Upper lobe of right lung (tissue), 1 donor: ENCODE measurements at places on chromosomes 11 and 22. TPM values are rescaled to one million over a fixed set of nuclear protein-coding genes. Genes with fewer than 3 reads are reported as not detected.

GRCh38 chr22:37999640-38000272, 15.4 kb upstream of the SOX10 start:
- DNase-seq: no peak
- H3K4me3 ChIP-seq: no peak overlapping the region
- H3K27ac ChIP-seq: no peak overlapping the region
- no peaks in the 10 kb centered on the region for H3K4me1 ChIP-seq

- peak; percentile 88 for DNase-seq
- peaks cover 10% of the 10 kb centered on the region for H3K27me3 ChIP-seq
- peak within 1 kb of the TSS; percentile 90 for H3K27ac ChIP-seq
- H3K4me3 ChIP-seq: peak within 1 kb of the TSS; percentile 75
- peaks cover 15% of the 10 kb centered on the region for H3K36me3 ChIP-seq
- H3K4me1 ChIP-seq: peaks cover 52% of the 10 kb centered on the region
These were observed at the start of gene CCND1 for GRCh38 chr11:69640995-69641581. TSS of gene CCND1 (plus strand) at chr11:69641156. CDS start at chr11:69641314, 158 bp downstream.

GRCh38 chr11:65189191-65189590, 7.5 kb downstream of the CAPN1 start:
- DNase-seq: no peak
- peaks cover under 1% of the 10 kb centered on the region for H3K4me1 ChIP-seq
- H3K27me3 ChIP-seq: no peaks in the 10 kb centered on the region

DNA sequence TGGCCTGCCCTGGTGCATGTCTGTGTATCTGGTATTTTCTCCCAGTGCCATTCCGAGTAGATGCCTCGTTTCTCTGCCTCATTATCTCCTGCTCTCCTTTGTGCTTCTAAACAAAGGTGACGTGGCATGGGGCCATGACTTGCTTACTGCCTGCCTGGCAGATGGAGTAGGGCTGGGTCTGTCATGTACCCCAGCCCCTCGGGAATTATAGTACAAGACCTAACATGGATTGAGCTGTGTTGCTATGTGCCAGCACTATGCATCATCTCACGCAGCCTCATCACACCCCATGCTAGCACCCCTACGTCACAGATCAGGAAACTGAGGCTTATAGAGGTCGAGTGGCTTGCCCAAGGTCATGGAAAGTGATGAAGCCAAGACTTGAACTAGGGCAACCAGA, 88.1 kb downstream of the GALNT18 start:
- H3K4me3 ChIP-seq: no peak overlapping the region
- H3K27ac ChIP-seq: no peak overlapping the region
- DNase-seq: no peak
- H3K27me3 ChIP-seq: no peaks in the 10 kb centered on the region

DNA sequence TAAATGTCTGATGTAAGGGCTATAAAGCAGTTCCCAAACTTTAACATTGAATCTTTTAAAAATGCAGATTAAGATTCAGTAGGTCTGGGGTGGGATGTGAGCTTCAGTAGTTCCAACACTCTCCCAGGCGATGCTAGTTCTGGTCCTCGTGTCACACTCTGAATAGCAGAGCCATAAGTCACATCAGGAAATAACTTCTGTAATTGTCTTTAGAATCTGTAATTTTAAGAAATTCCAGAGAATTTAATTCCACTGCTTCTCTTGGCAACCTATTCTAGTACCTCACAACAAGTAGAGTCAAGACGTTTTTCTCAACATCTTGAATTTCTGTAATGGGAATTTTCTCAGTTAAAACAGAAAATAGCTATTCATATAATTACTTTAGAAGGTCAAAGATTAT, 223.1 kb downstream of the TMEM135 start:
- no peaks in the 10 kb centered on the region for H3K36me3 ChIP-seq
- no peak for DNase-seq
- no peaks in the 10 kb centered on the region for H3K27me3 ChIP-seq
- no peak overlapping the region for H3K27ac ChIP-seq

POU2AF2 gene
- not detected for total RNA-seq
